ENCODE measurements at places on chromosomes 3 and 15. TPM values are rescaled to one million over a fixed set of nuclear protein-coding genes. Genes with fewer than 3 reads are reported as not detected.

- DNase-seq = no peak
These were observed 259.9 kb downstream of the PLCL2 start for GRCh38 chr3:17144665-17144993.

- no peak for DNase-seq
These were observed 96.3 kb downstream of the PLXNA1 start for GRCh38 chr3:127079211-127079610.

Gene AGTR1
- total RNA-seq = 18.6 TPM

Gene DUOXA2
- not detected for total RNA-seq

Gene SLC9A9
- total RNA-seq = 40.8 TPM

All from lower leg skin (tissue), 4 donors.